ENCODE measurements at places on chromosomes 11 and 22. TPM values are rescaled to one million over a fixed set of nuclear protein-coding genes. Genes with fewer than 3 reads are reported as not detected.

Gene GPR83
- polyA plus RNA-seq: 0.08 TPM

Gene ZBTB16
- polyA plus RNA-seq: not detected

Gene OR52I2
- not detected for polyA plus RNA-seq

Gene KREMEN1
- polyA plus RNA-seq: 4.5 TPM

Gene UPK2
- polyA plus RNA-seq: not detected

Gene PNPLA3
- not detected for polyA plus RNA-seq
